ENCODE measurements at places on chromosomes 6 and 20.

GRCh38 chr6:166442131-166442685, 59.5 kb upstream of the MPC1 start:
- DNase-seq, result no peak

DNA sequence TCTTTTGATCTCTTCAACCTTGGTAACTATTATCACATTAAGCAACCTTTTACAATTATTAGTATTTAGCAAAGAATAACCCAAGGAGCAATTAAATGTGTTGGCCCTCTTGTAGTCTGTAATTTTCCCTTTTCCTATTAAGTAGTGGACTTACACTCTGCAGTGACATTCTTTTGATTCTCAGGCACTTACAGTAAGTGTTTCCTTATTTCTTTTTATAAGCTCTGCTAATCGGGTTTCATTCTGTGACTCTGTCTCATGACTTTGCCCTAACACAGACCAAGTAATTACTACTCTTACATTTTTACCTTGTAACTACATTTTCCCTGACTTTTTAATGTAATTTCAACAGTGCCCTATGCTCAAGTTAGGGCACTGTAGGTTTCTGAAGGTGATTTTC, 104.0 kb upstream of the EPHA7 start:
- DNase-seq, result no peak

- no peak for DNase-seq
Measured at GRCh38 chr6:52512199-52512598, 64.7 kb downstream of the TRAM2 start.

DNA sequence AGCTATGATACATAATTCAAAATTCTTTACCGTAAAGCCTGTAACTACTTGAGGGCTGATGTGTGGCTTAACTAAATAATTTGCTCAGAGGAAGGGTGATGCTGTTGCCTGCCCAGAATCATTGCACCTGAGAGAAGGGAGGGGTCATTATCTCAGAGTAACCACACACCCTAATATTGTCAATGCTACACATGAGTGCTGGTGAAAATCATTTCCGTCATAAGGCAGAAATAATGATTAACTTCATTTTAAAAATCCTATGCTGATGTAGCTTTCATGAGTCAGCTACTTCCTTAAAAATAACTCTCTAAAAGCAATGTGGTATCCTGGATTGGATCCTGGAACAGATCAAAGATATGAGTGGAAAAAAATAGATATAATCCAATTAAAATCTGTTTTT, 146.4 kb upstream of the FAM83B start:
- no peak for DNase-seq

GRCh38 chr6:141562186-141562811, 570.4 kb upstream of the GJE1 start:
- DNase-seq, result no peak

DNA sequence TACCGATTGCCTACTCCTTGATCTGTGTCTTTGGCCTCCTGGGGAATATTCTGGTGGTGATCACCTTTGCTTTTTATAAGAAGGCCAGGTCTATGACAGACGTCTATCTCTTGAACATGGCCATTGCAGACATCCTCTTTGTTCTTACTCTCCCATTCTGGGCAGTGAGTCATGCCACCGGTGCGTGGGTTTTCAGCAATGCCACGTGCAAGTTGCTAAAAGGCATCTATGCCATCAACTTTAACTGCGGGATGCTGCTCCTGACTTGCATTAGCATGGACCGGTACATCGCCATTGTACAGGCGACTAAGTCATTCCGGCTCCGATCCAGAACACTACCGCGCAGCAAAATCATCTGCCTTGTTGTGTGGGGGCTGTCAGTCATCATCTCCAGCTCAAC, 13.5 kb downstream of the CCR6 start:
- no peak for DNase-seq

DNA sequence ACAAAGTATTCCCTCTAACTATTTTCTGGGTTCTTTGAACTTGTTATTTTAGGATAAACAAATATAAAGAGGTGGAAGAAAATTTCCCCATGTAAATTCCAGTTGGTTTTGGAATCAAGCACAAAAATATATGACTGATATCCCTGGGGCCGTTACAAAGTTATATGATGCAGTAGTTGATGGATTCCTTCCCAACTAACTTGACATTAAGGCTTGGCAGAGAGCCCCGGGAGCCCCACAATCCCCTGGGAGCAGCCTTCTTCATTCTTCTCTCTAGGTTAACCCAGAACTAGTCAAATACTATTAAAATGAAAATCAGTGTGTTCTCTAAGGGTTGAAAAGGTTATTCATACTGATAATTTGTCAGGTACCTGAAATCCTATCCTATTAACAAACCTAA, 508.9 kb upstream of the SOX4 start:
- DNase-seq, result no peak

All from hematopoietic multipotent progenitor cell treated with erythropoietin and hydrocortisone succinate and interleukin-3 and kit ligand, for 17 days (in vitro differentiated cells).